ENCODE measurements at places on chromosomes 12 and 14.

- no peak for DNase-seq
Observed at GRCh38 chr14:74292061-74292460, 10.7 kb downstream of the ABCD4 start.

DNA sequence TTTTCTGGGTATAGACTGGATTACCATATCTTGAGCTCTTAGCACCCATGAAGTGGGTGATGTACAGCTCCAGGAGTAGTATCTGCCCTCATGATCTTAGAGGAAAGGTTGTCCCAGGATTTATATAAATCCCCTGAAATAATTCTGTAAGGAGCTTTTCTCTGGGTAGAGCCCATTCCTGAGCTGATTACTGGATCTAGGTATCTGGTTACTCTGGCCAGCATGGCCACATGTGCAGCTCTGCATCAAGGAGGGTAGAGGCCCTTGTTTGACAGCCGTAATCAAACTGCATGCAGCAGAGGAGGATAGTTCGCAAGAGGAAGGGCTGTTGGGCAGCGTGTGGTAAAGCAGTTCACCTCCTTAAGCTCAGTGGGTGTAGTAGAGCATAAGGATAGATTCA is 8.5 kb downstream of the COX14 start:
- DNase-seq = no peak

DNA sequence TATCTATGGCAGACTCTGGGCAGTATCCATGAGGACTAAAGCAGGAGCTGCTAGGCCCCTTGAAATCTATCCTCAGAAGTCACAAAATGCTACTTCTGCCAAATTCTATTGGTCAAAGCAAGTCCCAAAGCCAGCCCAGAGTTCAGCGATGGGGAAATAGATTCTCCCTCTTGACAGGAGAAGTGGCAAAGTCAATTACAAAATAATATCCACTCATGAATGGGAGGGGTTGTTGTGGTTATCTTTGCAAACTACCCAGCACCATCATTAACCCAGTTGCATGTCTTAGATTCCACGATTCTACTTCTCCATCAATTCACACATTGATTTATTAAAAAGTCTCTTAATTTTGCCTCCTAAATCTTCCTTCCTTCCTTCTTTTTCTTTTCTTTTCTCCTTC is 30.7 kb upstream of the STXBP6 start:
- no peak for DNase-seq

- DNase-seq = no peak
Observed at GRCh38 chr12:80299219-80299618, 144.8 kb upstream of the PTPRQ start.

- no peak for DNase-seq
Observed at GRCh38 chr12:12008232-12008850, 62.4 kb upstream of the BCL2L14 start.

DNA sequence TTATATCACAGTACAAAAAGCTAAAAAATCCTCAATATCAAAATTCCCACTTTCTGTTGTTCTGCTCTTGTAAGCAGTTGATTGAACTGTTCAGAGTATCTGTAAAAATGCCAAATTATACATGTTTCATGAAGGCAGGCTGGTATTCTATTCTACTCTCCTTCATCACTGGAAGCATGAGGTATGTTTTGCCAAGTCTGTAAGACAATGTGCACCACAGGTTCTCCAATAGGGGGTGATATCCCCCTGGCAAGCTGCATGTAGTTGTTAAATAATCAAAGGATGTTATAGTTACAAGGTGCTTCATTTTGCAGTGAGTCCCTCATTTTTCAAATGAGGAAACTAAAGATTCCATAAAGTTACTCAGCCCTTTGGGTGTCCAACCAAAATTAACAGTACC is 15.1 kb upstream of the NEK9 start:
- DNase-seq = no peak

- no peak for DNase-seq
Observed at GRCh38 chr12:22333713-22334409, 646 bp downstream of the ST8SIA1 start.

DNA sequence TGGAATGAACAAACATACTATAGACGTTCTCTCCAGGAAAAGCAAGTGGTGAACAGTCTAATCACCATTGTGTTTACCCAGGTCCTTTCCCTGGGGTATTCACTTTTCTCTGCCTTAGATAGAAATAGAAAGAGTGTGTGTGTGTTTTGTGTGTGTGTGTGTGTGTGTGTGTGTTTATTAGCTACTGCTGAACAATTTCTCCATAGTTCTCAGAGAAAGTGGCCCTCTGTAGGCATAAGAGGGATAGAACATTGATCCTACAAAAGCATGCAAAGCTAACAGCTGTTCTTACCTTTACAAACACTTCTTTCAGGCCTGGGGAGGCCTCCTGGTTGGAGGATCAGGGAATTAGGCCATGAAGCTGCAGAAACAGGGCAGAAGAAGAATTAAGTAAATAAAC is 665.7 kb upstream of the TBX3 start:
- no peak for DNase-seq

GRCh38 chr14:73768107-73768506 is 53.9 kb upstream of the PNMA1 start:
- no peak for DNase-seq

GRCh38 chr12:108607981-108608600 is 10.2 kb upstream of the TMEM119 start:
- DNase-seq = no peak

DNA sequence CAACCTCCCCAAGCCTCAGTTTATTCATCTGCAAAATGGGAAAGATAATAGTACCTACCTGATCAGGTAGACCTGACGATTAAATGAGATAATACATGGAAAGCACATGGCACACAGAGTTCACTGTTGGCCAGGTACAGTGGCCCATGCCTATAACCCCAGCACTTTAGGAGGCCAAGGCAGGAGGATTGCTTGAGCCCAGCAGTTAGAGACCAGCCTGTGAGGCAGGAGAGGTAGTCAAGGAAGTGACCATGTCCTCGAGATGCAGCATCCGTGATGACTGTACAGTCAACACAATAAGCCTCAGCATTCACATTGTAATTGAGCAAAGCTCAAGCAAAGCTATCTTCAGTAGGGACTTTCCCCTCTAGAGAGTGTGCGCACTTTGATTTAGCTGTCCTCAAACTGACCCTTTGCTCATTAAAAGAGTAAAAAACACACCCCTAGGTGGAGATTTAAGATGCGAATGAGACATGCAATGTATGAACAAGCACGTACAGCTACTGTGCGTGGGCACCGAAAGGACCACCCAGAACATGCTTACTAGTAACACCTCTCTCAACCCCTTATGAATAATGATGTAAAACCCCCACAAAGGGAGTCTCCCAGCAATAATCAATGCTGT is 9.9 kb downstream of the ISCU start:
- no peak for DNase-seq

GRCh38 chr12:40055228-40055579 is 50.7 kb downstream of the SLC2A13 start:
- DNase-seq = no peak

GRCh38 chr14:104933746-104934733 is 9.4 kb downstream of the PLD4 start:
- DNase-seq = no peak

GRCh38 chr12:68011882-68012207 is 22.6 kb downstream of the IFNG-AS1 start:
- DNase-seq = no peak

DNA sequence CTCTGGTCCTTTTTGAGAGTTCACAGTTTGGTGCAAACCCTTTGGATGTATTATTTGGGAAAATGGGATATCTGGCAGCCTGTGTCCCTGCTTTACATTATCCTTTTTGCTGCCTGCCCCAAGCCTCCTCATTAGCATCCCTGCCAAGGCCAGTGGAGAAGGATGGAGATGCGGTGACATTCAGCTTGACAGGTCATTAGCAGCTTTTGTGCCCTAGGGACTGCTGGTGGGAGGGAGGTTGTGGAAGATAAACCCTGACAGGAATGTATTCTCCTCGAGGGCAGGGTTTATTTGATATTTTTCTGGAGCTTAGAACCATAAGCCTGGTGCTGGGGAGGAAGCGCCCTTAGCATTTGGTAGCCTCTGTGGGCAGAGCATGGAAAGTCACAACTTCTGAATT is 49.3 kb downstream of the PTPN11 start:
- DNase-seq = no peak

GRCh38 chr12:92411687-92412086 is 266.0 kb upstream of the BTG1 start:
- DNase-seq = no peak

DNA sequence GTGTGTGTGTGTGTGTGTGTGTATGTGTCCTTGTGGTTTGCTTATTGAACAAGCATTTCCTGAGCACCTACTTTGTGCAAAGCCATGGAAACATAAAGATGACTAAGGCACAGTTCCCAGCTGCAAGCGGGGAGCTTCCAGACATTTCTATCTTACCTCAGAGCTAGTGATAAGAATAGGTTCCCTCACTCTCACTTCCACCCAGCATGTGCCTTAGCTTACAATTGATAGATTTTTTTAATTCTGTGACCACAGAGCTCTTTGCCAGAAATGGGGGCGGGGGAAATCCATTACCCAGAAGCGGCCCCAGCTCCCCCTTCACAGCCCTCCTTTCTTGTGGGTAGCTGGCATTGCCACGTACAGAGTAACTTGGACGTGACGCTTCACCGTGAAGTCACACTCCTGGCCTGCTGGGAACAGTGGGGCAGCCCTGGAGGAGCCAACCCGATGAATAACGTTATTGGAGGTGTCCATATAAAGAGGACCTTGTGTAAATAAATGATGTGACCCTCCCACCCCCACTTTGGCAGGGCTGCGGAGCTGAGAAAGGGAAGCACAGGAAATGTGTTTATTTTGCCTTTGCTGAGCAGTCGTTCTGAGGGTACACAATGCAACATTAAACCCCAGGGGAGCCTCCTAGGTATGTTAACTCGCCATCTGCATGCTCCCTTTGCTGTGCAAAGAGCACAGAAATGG is 238.9 kb downstream of the CHST11 start:
- no peak for DNase-seq

GRCh38 chr12:1913377-1914113 is 4.9 kb downstream of the CACNA2D4 start:
- DNase-seq = no peak

- no peak for DNase-seq
Observed at GRCh38 chr12:131494741-131495524, 216.0 kb upstream of the SFSWAP start.

GRCh38 chr12:118851891-118852290 is 129.4 kb upstream of the SRRM4 start:
- DNase-seq = no peak

DNA sequence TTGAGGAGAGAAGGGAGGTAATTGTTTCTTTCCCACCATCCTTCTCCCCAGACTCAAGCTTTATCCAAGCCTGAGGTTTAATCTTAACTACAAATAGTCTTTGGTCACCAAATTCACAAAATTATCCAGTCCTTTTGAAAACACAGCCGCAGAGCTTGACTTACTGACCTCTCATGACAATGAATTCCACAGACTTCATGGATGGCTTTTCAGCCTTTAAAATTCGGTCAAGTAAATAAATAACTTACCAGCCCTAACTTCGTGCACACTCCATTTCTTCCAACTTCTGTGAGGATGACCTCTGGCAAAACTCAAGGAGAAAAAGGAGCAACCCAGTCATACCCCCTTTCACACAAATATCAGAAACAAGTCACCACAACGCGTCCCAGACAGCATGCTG is 137.0 kb upstream of the CDKN3 start:
- DNase-seq = no peak

DNA sequence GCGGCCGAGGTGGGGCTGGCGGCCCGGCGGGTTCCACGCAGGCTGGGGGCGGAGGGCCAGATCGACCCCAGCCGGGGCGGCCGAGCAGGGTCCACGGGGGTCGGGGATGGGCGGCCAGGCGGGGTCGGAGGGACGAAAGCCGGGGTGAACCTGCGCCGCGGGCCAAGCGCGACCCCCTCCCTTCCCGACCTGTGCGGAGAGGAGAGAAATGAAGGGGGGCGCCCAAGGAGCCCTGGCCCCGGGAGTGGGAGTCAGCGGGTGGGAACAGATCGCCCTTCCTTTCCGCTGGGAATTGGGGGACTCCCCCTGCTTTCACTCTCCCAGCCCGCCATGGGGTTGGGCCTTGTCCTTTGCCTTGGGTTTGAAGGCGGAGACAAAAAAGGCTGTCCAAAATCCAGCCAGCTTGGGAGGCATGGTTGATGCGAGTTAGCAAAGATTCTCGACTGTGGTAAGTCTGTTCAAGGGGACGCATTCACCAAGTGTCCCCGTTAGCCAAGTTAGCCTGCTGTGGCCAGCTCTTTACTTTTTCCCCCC is 559 bp upstream of the CKAP4 start:
- DNase-seq = no peak

DNA sequence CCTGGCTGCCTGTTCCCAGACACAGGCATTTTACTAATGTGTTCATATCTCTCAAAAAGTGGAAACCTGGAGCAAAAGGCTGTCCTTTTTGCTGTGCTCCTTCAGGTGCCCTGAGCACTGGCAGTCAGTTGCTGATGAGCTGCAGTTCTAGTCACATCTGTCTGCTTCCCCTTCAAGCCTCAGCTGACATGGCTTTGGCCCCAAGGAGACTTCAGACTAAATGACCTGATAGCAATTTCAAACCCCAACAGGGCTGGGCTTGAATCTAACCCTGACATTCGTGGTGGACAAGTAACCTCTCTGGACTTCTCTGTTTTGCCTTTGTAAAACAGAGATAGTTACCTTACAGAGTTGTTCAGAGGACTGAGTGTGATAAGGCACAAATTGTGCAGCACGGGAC is 5.7 kb downstream of the SERPINA9 start:
- no peak for DNase-seq

DNA sequence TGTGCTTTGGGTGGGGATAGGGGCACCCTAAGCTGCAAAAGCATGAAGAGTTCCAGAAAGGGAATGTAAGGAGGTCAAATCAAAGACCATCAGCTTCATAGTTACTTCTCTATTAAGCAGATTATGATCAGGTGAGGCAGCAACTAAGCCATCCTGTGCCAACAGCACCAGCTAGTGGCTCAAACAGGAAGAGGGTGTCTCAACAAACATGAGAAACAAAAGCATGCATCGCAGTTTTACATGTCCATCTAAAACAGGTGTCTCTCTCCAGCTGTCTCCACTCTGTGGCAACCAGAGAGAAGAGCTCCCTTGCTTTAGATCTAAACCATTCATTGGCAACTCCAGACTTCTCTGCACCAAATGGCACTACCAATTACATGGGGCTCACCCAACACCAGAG is 52.9 kb downstream of the ACTN1 start:
- no peak for DNase-seq

- no peak for DNase-seq
Observed at GRCh38 chr14:25108959-25109358, 59.0 kb upstream of the STXBP6 start.

- no peak for DNase-seq
Observed at GRCh38 chr14:92570674-92571262, 57.2 kb downstream of the RIN3 start.
